HuH-7.5 (cell line): ENCODE measurements at places on chromosomes 16 and 17.
A peak's percentile ranks its signal among the peaks of the same experiment; 100 is the strongest.

GRCh38 chr17:62194401-62194800, 129.3 kb upstream of the MED13 start:
- DNase-seq, result no peak

DNA sequence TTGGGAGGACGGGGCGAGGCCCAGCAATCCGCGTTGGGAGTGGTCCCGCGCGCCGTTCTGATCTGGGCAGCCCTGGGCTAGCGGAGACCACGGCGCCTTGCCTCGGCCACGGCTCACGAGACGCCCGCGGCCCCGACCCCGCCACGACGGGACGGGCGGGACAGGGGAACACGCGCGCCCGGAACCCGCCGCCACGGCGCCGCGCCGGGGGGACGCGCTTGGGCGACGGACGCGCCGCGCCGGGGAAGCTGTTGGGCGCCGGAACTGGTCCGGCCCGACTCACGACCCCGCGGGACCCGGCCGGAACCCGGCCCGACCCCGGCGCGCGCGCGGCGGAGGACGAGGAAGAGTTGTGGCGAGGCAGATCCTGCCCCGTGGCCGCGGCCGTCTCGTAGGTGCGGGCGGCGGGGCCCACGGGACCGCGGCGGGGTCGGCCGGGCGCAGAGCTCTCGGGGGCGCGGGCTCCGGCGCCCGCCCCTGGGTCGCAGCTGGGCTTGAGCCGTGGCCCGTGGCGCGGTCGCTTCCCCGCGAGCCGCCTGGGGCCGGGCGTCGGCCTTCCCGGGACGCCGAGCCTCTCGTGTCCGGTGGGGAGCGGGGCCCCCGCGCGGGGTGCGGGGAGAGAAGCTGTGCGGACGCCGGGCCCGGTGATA, at the start of gene ACSF3:
Gene ACSF3 (plus strand): TSS at position 251 of the 650 bp plus-strand sequence. CDS start 6,830 bp downstream, outside the sequence.
- peak; percentile 95 for DNase-seq

GRCh38 chr16:79607587-79607986, 7.0 kb upstream of the MAF start:
- DNase-seq, result no peak

- no peak for DNase-seq
These were observed 16.5 kb downstream of the DNAH17 start for GRCh38 chr17:78560731-78561130.

DNA sequence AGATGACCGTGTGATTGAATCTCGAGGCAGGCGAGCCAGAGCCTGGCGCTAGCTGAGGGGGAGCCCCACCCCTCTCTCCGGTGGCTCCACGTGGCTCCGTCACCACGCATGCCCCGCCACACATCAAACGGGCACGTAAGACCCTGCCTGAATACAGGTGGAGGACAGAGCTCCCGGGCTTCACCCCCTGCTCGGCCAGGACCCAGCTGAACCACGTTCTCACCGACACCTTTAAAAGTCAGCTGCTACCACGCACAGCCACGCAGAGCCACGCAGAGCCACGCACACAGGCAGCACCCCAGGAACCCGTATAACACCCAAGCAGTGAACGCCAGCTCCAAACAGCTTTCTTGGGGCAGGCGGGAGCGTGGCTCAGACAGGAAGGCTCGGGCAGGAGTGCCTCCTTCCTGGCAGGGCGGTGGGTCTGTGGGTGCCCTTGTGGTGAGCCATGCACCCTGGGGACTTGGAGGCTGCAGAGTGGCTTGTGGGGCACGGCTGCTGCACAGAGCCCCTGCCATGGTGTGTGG, 4.4 kb downstream of the TMEM204 start:
- DNase-seq, result no peak

DNA sequence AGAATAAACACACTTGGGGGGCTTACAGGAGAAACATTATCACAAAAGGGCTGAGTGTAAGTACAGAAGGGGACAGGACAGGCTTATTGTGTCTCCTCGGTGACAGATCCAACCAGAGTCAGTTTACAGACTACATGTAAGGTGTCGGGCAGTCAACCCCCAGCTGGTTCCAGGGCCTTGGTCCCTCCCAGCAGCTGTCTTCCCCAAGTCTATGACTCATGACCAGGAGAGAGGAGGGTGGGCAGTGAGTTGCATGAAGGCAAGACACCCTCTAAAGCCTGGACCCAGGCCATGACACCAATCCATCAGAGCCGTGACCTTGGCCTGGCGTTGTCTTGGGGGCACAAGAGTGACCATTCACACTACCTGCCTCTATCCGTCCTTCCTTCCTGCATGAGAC, 276.2 kb upstream of the CCL2 start:
- DNase-seq, result no peak

GRCh38 chr17:9811086-9811485, 10.8 kb downstream of the GSG1L2 start:
- DNase-seq, result no peak

GRCh38 chr16:85329059-85329812, 217.0 kb upstream of the CIBAR2 start:
- no peak for DNase-seq

- DNase-seq, result no peak
These were observed 292 bp downstream of the WSCD1 start for GRCh38 chr17:6070430-6070912.

- DNase-seq, result no peak
These were observed 33.1 kb downstream of the LGALS9 start for GRCh38 chr17:27663936-27664605.

DNA sequence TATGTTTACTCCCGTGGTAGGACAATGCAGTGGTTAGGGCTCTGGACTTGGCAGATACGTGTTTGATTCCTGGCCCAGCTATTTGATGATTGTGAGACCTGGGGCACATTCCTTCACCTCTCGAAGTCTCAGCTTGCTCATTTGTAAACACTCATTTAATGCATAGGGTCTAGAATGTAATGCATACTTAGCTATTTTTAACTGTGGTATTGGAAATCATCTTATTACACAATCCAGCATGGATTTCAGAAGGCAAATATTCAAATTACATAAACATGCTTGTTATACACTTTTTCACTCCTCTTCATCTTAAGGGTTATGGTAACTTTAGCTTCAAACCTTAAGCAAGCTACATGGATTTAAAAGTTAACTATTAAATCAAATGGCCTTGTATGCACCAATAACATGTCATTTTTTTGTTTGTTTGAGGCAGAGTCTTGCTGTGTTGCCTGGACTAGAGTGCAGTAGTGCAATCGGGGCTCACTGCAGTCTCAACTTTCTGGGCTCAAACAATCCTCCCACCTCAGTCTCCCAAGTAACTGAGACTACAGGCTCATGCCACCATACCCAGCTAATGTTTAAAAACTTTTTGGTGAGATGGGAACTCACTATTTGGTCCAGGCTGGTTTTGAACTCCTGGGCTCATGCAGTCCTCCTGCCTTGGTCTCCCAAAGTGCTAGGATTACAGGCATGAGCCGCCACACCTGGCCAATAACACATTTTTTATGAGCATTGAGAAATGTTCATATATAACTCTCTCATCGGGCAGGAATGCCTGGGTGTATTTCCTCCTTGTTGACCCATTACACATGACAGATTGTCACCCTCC, 52.5 kb downstream of the VAT1L start:
- no peak for DNase-seq
